Activated naive CD4-positive, alpha-beta T cell treated with anti-CD3 and anti-CD28 coated beads for 36 hours (primary cell): ENCODE measurements at places on chromosomes 11 and 22. TPM values are rescaled to one million over a fixed set of nuclear protein-coding genes. Genes with fewer than 3 reads are reported as not detected.

Gene OR4A16
- total RNA-seq: not detected

Gene AQP11
- total RNA-seq: 0.24 TPM

GRCh38 chr11:113663567-113663966 is 42.5 kb downstream of the TMPRSS5 start:
- DNase-seq: no peak

GRCh38 chr11:59923813-59924212 is 14.4 kb upstream of the OOSP1 start:
- DNase-seq: no peak
